ENCODE measurements at places on chromosomes 16 and 17. TPM values are rescaled to one million over a fixed set of nuclear protein-coding genes. Genes with fewer than 3 reads are reported as not detected.
A peak's percentile ranks its signal among the peaks of the same experiment; 100 is the strongest.

The SLC16A6 gene
- 1.2 TPM for total RNA-seq

The WRAP53 gene
- 22.6 TPM for total RNA-seq

The MAPT gene
- 2.7 TPM for total RNA-seq

- no peaks in the 10 kb centered on the region for H3K4me1 ChIP-seq
- no peak for DNase-seq
- no peaks in the 10 kb centered on the region for H3K36me3 ChIP-seq
- H3K4me3 ChIP-seq: no peak overlapping the region
- no peak overlapping the region for H3K27ac ChIP-seq
Observed at GRCh38 chr16:754656-755055, 5.9 kb upstream of the MSLN start.

- no peaks in the 10 kb centered on the region for H3K27me3 ChIP-seq
- no peak overlapping the region for H3K4me3 ChIP-seq
- H3K4me1 ChIP-seq: 0 out of 2 replicates have a peak, but pooled peaks cover 7% of the 10 kb centered on the region
- no peaks in the 10 kb centered on the region for H3K36me3 ChIP-seq
- no peak for DNase-seq
Observed at GRCh38 chr17:61366715-61367413, 32.8 kb upstream of the TBX2 start.

DNA sequence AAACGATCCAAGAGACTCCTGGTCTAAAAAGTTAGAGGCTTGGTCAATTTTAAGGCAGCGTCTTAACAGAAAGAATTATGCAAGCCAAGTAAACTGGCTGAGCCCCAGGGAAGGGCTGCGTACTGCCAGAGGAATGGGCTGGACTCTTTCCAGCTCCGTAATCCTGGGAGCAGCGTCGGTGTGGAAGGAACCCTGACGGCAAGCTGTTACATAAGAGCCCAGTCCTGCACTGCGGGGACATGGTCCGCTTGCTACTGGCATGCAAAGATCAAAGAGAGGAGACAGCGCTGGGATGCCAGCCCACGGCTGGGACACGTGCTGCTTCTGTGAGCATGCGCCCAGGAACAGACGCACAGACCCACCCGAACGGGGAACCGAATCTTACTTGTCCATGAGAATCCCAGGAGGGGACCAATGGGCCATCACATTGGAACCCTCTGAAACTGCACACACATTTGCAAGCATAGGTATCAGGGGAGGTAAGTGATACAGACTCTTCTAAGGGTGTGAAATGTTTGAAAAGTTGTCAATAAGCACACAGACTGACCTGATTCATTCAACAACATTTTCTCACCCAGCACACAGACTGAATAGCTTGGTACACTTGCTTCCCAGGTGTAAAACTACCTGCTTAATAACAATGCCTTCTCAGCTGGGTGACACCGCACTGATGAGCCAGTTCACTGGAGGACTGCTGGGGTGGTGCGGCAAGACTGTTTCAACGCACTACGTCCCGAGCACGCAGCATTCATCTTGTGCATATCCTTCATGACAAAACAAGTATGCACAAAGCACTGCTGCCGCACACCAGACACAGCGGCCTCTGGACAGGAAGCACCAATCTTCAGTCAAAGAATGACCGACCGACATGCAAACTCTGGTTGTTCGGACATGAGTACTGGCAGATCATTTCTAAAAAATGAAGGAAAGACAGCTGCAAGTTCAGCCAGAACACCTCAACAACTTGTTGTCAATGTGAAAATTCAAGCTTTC is 94.9 kb downstream of the ANKRD11 start:
- peaks cover 18% of the 10 kb centered on the region for H3K4me1 ChIP-seq
- H3K27ac ChIP-seq: peak overlapping the region; percentile 44
- peak; percentile 95 for DNase-seq
- H3K36me3 ChIP-seq: no peaks in the 10 kb centered on the region
- no peaks in the 10 kb centered on the region for H3K27me3 ChIP-seq

- H3K4me1 ChIP-seq: no peaks in the 10 kb centered on the region
- H3K27me3 ChIP-seq: no peaks in the 10 kb centered on the region
- H3K4me3 ChIP-seq: no peak overlapping the region
- DNase-seq: no peak
- H3K36me3 ChIP-seq: peaks cover 41% of the 10 kb centered on the region
- no peak overlapping the region for H3K27ac ChIP-seq
Observed at GRCh38 chr17:8455665-8456209, 20.1 kb downstream of the NDEL1 start.

- no peak overlapping the region for H3K27ac ChIP-seq
- H3K4me1 ChIP-seq: no peaks in the 10 kb centered on the region
- no peaks in the 10 kb centered on the region for H3K27me3 ChIP-seq
Observed at GRCh38 chr16:8989099-8989878, 25.6 kb upstream of the USP7 start.

GRCh38 chr17:15944759-15945526 is at the start of gene ADORA2B:
ADORA2B (plus strand) TSS chr17:15945130; CDS start chr17:15945249, 119 bp downstream.
- H3K4me3 ChIP-seq: peak within 1 kb of the TSS; percentile 81
- peak; percentile 86 for DNase-seq
- peak within 1 kb of the TSS; percentile 83 for H3K27ac ChIP-seq
- H3K4me1 ChIP-seq: peaks cover 57% of the 10 kb centered on the region

DNA sequence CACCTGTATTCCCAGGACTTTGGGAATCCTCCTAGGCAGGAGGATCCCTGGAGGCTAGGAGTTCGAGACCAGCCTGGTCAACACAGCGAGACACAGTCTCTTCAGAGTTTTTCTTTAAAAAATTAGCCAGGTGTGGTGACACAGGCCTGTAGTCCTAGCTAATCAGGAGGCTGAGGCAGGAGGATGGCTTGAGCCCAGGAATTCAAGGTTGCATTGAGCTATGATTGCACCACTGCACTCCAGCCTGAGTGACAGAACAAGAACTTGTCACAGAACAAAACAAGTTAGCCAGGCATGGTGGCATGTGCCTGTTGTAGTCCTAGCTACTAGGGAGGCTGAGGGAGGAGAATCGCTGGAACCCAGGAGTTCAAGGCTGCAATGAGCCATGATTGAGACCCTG is 24.8 kb downstream of the ANKRD40 start:
- H3K4me1 ChIP-seq: peaks cover 38% of the 10 kb centered on the region
- no peak for DNase-seq
- H3K27ac ChIP-seq: no peak overlapping the region
- no peak overlapping the region for H3K4me3 ChIP-seq

DNA sequence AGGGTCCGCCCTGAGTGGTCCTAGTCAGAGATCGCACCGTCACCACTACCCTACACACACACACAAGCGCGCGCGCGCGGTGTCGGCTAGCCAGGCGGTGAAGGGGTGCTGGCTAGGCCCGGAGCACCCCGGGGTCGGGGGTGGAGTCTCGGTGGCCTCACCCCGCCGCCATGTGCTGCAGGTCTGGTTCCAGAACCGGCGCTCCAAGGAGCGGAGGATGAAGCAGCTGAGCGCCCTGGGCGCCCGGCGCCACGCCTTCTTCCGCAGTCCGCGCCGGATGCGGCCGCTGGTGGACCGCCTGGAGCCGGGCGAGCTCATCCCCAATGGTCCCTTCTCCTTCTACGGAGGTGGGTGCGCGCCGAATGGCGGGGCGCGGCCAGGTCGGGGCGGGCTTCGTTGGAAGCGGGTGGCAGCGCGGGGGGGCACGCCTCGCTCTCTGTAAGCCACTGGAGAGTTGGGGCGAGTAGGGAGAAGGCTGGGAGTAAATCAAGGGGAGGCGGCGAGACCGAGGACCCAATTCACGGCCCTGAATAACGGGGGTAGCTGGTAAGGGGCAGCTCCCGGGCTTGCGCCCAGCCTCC is 4.8 kb downstream of the LHX1 start:
- DNase-seq: no peak
- H3K4me3 ChIP-seq: no peak overlapping the region
- H3K27ac ChIP-seq: no peak overlapping the region
- H3K36me3 ChIP-seq: no peaks in the 10 kb centered on the region
- no peaks in the 10 kb centered on the region for H3K4me1 ChIP-seq

- no peak for DNase-seq
- no peak overlapping the region for H3K27ac ChIP-seq
- H3K4me3 ChIP-seq: no peak overlapping the region
Observed at GRCh38 chr17:7025245-7025644, 2.4 kb downstream of the BCL6B start.

- no peak overlapping the region for H3K4me3 ChIP-seq
- no peak for DNase-seq
- H3K36me3 ChIP-seq: no peaks in the 10 kb centered on the region
- no peaks in the 10 kb centered on the region for H3K27me3 ChIP-seq
- H3K27ac ChIP-seq: no peak overlapping the region
- peaks cover 26% of the 10 kb centered on the region for H3K4me1 ChIP-seq
Observed at GRCh38 chr17:63464691-63465236, 12.1 kb upstream of the ACE start.

- no peak for DNase-seq
- H3K27me3 ChIP-seq: no peaks in the 10 kb centered on the region
- peaks cover 4% of the 10 kb centered on the region for H3K36me3 ChIP-seq
- H3K4me1 ChIP-seq: peaks cover 6% of the 10 kb centered on the region
- H3K4me3 ChIP-seq: no peak overlapping the region
Observed at GRCh38 chr16:70579648-70580630, 56.3 kb downstream of the SF3B3 start.

DNA sequence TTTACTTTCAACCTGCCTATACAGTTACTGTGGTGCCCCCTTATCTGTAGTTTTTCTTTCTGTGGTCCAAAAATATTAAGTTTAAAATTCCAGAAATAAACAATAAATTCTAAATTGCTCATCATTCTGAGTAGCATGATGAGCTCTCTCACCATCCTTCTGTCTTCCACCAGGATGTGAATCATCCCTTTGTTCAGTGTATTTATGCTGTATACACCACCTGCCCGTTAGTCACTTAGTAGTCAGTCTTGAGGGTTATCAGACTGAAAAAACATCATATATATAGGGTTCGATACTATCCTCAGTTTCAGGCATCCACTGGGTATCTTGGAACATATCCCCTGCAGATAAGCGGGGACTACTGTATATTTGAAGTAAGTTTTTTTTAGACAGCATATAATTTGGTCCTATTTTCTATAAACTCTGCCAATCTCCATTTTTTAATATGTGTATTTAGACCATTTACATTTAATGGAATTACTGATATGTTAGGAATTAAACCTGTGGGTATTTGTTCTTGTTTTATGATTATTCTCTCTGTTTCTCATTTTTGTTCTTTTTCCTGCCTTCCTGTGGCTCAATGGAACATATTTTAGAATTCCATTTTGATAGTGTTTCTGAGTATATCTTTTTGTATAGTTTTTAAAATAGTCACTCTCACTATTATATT is 31.0 kb downstream of the TBX21 start:
- H3K27me3 ChIP-seq: no peaks in the 10 kb centered on the region
- no peak overlapping the region for H3K4me3 ChIP-seq
- H3K36me3 ChIP-seq: no peaks in the 10 kb centered on the region

DNA sequence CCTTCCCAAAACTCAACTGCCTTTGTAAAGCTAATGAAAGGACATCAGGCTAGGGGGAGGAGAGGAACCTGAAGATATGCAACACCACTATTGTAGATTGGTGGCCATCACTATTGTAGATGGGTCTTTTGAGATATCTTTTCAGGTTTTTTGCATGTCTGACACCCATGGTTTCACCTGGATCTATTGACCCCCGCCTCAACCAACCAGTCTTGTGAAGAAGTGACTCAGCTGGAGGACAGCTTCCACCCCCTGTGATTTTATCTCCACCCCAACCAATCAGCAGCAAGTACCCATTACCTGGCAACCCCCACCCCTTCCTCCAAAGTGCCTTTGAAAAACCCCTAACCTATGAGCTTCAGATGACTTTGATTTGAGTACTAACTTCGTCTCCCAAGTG is 382.6 kb upstream of the GOT2 start:
- H3K36me3 ChIP-seq: no peaks in the 10 kb centered on the region
- no peak overlapping the region for H3K4me3 ChIP-seq
- no peak for DNase-seq
- H3K27me3 ChIP-seq: no peaks in the 10 kb centered on the region
- no peak overlapping the region for H3K27ac ChIP-seq

DNA sequence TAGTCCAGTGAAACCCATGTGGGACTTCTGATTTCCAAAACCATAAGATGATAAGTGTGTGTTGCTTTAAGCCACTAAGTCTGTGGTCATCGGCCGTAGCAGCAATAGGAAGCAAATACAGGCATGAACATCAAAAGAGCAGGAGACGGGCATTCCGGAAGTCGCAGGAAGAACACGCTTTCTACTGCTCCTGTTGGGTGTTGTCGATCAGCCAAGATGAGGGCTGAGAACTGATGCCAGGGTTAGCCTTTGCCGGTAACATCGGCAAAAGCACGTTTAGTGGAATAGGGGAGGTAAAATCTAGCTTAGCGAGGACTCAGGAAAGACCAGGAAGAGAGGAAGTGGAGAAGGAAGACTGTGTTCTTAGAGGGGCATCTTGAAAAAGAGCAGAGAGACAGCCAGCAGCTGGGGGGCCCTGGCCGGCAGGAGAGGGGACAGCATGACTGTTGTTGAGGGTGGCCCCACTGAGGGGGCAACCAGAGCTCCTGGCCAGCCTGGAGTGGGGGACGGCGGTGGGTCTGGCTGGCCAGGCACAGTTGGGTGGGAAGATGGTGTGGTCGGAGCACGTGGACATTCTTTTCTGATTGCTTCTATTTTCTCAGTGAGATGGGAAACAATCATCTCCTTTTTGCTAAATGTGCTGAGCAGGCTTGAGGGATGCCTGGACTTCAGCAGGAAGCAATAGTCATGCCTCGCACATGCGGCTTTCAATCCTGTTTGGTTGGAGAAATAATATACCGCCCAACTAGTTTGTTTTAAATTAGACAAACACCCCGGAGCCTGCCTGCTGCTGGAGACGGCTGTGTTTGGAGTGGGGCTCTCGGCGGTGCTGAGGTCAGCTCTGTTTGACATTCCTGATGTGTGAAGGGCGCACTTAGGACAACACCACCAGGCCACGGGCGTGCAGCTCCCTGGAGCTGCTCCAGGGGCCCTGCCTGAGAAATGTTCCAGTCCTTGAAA is 109.9 kb downstream of the METRNL start:
- no peak for DNase-seq
- no peak overlapping the region for H3K4me3 ChIP-seq
- H3K36me3 ChIP-seq: no peaks in the 10 kb centered on the region
- no peak overlapping the region for H3K27ac ChIP-seq

DNA sequence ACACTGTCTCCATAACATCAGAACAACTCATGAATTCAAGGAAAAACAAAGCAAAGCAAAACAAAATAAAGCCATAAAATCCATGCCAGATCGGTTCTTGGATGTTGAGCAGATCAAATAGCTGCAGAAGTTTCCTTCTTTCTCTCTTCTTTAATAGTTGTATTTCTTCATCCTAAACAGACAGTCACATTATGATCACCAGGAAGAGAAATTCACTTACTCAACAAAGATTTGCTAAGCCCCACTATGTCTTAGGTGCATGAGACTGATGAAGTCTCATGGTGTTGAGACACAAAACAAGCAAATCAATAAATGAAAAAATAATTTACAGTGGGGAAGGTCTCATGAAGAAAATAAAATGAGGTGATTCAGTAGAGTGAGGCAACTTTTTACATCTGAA is 72.8 kb downstream of the WIPI1 start:
- no peaks in the 10 kb centered on the region for H3K36me3 ChIP-seq
- peaks cover 39% of the 10 kb centered on the region for H3K4me1 ChIP-seq
- H3K27ac ChIP-seq: no peak overlapping the region

DNA sequence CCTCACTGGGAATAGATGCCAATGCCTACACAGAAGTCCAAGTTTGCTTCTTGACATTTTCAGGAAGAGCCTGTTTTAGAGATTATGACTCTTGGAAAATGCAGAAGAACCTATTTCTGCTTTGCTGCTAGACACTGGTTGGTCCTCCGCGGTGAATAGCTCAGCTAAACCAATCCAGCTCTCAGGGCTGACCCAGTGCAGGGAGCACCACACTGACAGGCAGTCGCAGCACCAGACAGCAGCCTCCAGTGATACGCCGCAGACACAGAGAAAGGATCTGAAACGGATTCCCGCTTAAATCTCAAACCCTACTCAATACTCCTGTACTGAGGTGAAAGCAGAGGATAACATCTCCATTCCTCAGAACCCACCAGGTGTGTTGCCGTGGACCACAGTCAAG is 183.4 kb downstream of the ENGASE start:
- no peak overlapping the region for H3K27ac ChIP-seq
- no peak overlapping the region for H3K4me3 ChIP-seq
- no peaks in the 10 kb centered on the region for H3K4me1 ChIP-seq
- DNase-seq: no peak
- H3K36me3 ChIP-seq: no peaks in the 10 kb centered on the region

All from PC-3 (cell line).